Iris pigment epithelial cell (primary cell): ENCODE measurements at places on chromosomes 6 and 20.

DNA sequence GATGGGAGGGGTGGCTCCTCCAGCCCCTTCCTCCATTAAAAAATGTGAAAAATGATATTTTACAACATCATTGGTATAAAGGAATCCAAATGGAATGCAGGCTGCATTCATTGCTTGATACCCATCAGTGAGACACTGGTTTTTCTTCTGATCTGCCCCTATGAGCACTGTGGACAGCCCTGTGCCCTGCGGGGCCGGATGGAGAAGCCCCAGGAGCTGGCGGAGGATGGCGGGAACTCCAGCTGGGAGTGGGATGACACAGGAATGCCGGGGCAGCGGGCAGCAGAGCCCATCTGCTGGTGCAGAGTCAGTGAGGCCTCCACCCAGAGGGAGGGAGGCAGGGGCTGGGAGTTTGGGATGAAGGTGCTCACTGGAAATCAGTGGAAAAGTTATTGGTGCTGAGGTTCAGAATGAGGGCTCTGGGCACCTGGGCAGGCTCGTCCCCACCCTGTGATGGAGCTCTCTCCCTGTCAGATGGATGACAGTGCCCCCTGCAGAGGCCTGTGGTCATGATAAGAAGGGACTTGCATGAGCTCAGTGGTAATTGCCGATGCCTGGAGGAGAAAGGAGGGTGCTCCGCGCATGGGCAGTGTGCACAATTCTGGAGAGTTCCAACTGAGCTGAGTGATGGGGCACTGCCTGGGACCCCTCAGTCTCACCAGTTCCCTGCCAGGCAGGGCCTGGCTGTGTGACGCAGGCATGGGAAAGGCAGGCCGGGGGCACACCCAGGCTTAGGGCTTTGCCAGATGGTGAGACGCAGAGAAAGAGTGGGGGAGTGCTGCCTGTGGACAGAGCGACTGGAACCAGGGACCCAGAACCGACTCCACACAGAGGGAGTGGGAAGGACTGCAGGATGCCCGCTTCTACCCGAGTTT lies 23.2 kb downstream of the CTCFL start:
- DNase-seq = peak; percentile 16

DNA sequence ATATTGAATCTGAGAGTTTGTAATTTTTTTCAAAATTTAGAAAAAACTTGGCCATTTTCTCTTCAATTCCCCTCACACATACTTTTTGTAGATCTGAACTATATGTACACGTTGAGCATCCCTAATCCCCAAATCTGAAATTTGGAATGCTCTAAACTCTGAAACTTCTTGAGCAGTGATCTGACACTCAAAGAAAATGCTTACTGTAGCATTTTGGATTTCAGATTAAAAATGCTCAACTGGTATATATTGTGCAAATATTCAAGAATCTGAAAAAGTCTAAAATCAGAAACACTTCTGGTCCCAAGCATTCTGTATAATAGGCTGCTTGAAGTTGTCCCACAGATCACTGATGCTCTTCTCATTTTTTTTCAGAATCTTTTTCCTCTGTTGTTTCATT lies 78.8 kb upstream of the ZBTB24 start:
- DNase-seq = no peak

- DNase-seq = peak; percentile 50
Observed at GRCh38 chr6:40922281-40922680, 116.7 kb downstream of the UNC5CL start.

GRCh38 chr6:75157336-75157735 lies 48.5 kb downstream of the COL12A1 start:
- no peak for DNase-seq

DNA sequence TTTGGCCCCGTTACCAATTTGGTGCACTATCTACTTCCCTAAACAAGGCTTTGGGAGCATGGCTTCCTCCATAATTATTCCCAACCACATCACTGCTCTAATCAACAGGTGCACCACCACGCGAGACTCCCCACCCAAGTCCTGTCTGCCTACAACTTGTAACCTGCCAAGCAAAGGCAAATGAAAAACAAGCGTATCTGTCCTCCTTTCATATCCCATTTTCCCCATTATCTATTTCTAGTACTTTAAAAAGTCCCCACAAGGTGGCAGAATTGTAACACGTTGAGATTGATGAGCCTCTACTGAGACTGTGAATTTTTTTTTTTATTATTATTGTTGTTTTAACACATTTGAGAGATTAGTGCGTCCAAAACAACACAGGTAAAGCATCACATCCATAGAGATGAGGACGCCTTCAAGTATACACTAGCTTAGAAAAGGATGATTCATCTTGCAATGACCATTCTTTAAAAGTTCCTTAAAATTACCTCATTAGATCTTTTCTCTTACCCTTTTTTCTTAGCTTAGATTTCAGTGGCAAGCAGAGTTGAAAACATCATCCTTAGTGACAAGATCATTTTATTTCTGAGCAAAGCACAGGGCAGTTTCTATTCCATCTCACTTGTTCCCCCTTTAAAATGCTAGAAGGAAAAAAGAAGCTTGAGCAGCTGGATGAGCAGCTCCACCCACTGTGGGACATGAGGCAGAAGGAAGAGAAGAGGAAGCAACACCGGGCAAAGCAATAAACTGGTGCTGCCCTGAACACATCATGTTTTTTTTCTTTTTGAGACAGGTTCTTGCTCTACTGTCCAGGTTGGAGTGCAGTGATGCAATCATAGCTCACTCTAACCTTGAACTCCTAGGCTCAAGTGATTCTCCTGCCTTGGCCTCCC lies 210.8 kb downstream of the ARHGAP18 start:
- peak; percentile 63 for DNase-seq

- DNase-seq = no peak
Observed at GRCh38 chr6:1778686-1779235, 169.0 kb downstream of the FOXC1 start.

DNA sequence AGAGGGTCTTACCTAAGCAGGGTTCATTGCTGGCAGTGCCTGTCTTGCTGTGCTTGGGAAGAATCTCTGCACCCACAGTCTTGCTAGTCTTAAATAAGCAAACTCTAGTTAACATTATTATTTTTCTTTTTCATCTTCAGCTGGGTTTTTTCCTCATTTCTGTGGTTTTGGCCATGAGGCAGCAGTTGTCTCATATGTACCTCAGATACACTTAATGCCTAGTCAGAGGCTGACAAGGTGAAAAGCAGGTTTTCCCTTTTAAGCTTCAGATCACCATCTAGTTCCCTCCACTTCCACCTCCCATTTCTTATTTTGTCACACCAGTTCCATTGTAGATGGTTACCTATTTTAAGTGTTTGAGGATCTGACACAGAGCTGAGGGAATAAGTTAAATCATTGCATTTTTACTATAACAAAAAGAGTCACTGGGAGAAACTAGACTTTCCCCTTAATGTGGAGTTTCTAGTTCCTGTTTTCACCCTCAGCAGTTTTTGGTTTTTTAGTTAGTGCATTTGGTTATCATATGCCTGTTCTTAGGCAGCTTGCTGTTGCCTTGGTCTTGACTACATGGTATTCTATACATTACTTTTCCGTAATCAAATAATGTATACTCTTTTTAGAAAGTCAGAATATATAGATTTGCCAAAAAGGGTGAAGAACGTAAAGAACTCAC lies 46.0 kb downstream of the AFDN start:
- peak; percentile 51 for DNase-seq

DNA sequence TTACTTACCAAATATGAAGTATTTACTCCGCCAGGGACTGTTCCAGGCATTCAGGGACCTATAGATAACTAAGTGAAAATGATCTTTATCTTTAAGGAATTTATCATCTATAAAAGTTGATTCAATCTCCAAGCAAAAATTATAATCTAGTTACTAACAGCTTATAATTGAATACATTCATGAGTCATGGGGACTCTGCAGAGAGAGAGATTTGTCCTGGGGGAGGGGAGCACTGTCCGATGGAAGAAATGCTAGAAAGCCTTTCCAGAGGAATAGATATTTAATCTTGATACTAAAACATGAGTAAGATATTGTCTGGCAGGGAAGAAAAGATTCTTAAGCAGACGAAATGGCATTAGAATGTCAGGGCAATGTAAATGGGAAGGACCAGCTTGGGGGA lies 139.3 kb downstream of the CD164 start:
- no peak for DNase-seq

GRCh38 chr6:49888742-49889431 lies 22.6 kb upstream of the CRISP1 start:
- no peak for DNase-seq

DNA sequence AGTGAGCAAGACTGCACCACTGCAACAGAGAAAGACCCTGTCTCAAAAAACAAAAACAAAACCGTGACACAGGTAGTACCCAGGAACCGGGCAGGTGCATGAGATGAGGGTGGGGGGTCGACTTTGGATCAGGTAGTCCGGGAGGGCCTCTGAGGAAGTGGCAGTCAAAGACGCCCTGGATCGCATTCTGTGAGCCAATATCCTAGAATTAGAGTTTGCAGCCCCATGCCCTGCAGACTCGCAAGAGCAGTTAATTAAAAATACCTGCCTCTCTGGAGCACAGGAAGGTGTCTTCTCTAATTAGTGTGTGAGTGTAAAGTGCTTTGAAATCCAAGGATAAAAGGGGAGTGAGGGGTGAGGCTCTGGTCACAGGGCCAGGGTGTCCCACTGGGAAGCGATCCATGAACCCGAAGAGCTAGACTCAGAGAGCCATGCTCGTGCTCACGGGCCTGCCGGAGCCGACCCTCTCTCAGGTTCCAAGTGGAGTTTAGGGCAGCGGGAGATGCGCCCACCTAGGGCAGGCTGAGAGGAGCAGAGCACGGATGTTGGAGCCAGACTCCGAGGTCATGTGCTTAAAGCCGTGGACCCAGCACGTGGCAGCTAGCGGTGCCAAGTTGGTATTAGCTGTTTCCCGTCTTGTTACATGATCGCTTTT lies 74.7 kb upstream of the PTPN1 start:
- no peak for DNase-seq

DNA sequence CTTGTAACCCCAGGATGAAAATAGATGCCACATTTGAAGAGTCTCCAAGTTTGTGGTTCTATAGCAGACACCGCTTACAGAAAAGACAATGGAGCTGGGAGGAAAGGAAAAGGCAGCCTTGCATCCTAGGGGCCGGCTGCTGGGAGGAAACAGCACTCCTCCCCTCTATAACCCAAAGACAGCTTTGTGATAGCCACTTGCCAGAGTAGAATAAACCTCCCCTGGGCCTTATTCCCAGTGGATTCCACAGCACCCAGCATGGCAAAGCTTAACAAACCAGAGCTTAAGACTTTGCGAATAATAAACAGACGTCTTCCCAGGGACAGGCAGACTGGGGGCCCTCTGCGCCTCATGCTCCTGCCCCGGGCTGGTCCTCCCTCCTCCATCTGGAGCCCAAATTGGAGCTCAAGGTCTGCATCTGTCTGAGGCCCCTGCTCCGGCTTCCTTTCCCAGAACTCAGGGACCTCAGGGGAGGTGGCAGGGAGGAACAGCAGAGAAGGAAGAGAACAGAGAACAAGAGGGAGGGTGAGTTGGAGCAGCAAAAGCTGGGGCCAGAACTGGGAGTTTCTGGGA lies 8.8 kb upstream of the TAF8 start:
- no peak for DNase-seq

DNA sequence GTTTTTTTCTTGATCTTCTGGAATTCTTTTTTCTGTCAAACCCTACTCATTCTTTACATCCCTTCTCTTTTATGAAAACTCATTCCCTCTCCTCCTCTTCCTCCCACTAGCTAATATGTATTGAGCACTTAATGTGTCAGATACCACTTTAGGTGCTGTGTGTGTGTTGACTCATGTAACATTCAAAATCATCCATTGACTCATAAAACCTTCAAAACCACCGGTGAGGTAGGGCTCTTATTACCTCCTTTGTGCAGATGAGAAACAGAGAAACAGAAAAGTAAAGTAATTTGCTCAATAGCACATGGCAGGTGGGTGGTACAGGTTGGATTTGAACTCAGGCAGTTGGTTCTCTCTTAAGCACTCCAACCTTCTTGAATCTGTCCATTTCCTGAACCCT lies 136.3 kb upstream of the NEDD9 start:
- DNase-seq = no peak

DNA sequence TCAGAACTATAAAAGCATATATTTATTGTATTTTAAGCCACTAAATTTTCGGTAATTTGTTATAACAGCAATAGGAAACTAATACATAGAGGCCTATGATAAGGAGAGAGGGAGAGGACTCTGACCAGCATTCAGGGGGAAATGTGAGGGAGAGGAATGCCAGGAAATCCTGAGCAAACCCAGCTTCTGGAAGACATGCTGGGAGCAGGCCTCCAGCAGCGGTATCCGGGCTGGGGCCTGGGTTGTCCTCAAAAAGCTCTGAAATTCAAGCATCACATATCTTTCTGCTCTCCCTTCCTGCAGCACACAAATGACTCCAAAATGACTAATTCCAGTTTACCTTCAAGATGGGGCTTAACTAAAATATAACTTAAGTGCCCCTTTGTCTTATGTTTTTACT lies 33.4 kb upstream of the RIMS1 start:
- DNase-seq = no peak

DNA sequence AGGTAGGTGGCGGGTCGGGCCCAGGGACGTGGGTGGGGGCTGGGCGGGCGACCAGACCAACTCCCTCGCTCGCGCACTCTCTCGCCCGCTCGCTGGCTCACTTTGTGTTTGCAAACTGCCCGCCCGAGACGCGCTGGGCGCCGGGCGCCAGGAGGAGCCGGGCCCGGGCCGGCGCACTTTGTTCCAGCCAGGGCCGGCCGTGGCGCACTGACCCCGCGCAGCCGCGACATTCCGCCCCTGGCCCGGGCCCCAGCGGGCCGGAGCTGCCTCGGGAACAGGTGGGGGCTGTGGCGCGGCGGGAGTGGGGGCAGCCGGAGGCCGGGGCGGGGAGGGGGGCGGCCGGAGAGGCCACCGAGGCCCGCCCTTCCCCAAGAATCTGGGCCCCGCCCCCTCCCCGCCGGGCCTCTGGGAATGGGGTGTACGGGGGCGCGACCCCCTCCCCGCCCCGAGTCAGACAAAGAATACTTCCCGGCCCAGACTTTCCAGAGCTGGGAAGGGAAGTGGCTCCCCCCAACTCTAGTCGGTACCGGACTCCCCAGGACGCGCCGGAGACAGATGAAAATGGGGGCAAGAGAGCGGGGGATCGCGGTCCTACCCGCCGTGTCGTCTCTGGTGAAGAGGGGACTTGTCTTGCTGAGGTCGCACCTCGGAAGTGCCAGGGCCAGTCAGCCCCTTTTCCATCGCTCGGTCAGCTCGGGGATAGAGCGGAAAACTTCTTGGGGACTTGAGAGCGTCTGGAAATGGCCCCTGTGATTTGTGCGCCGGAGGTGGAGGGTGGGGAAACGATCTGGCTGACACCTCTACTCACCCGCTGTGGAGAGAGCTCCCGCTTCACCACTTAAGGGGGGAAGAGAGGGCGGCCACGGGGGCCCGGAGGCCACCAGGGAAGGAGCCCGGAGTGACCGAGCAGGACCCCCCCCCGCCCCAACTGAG lies 951 bp downstream of the FOXP4 start:
- DNase-seq = peak; percentile 72

- DNase-seq = no peak
Observed at GRCh38 chr20:44930517-44931168, 20.8 kb downstream of the PABPC1L start.

- DNase-seq = no peak
Observed at GRCh38 chr6:131683479-131683878, 17.7 kb downstream of the OR2A4 start.

DNA sequence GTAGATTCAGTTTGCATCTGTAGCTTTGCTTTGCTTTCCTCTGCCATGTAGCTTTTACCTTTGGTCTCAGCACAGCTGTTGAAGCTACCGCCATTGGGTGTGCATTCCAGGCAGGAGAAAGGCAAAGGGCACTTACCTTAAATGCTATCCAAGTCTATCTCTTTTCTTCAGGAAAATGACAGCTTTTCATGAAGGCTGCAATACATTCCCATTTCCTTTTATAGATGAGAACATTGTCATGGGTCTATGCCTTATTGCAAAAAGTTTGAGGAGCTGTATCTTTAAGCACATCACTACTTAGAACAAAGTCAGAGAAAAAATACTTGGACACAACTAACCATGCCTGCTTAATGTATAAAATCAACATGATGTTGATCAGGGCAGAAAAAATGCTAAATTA lies 266.8 kb downstream of the DOK5 start:
- no peak for DNase-seq
